ENCODE measurements at places on chromosomes 6 and 20. TPM values are rescaled to one million over a fixed set of nuclear protein-coding genes. Genes with fewer than 3 reads are reported as not detected.

GRCh38 chr6:113203715-113204110, 653.4 kb upstream of the MARCKS start:
- DNase-seq: no peak

DNA sequence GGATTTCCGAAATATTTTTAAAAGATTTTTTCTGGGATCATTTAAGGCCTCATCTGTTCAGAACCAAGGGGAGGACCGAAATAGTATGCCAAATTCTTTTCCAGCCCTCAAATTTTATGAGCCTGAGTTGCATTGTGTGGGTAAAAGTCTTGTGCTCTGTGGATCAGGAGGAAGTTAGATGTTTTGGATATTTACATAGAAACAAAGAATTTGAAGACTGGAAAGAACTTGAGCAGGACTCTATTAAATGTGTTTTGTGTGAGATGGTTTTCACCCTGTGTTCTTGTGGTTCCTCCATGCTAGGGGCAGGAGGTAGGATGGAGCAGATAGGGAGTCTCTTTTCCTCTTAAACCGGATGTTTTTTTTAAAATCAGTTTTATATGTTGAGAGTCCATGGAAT, 329.1 kb downstream of the LAMA2 start:
- DNase-seq: no peak

DNA sequence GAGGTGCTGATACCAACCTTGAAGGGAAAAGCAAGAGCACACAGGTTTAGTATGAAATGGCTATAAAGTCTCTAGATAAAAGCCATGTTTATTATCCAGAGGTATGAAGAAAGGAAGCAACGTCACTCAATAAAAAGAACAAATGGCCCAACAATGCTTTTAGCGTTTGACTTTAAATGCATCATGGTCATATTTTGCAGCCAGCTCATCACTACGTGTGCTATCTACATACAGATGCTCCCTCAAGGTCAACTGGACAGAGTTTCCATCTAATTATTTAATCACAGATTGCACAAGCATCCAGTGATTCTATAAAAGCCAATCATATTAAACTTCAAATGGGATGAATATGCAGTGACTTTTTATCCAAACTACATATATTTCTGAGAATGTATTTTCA, 127.6 kb upstream of the SYNDIG1 start:
- no peak for DNase-seq

Gene C20orf202
- 0.16 TPM for total RNA-seq

Gene GTSF1L
- total RNA-seq: not detected
